ENCODE measurements at places on chromosomes 1 and 21.

GRCh38 chr1:209010475-209011230 is 572.9 kb upstream of the CAMK1G start:
- no peak for DNase-seq

DNA sequence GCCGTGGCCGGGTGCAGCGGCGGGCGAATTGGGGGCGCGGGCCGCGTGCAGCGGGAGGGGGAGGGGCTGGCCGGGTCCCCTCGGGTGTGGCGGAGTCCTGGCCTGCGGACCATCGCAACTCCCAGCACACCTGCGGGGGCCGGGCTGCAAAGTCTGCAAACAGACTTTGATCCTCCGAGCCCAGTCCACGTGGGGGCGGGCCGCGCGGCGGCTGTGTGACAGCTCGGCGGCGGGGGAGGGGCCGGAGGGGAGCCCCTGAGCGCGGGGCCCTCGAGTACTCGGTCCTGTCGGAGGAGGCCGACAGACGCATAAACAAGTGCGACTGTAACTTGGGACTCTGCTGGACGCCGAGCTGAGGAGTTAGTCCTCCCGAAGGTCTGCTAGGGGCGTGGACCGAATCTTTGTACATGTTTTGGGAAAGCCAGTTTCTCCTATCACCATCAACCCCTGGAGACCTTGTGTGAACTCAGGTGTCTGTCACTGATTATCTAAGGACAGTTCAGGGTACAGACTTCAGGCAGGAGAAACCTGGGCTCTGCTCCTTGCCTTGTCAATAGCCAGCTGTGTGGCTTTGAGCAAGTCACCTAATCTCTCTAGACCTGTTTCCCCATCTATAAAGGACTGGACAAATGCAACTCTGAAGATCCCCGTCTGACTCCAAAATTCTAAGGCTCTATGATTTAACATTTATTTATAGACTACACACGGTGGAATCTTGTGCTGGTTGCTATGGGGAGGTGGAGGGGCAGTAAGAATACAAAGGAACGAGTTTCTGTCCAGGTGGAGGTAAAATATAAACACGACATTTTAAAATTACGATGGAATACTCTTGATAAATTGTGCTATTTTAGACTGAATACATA is 710 bp upstream of the SLC30A1 start:
- no peak for DNase-seq

- DNase-seq: no peak
Observed at GRCh38 chr1:84585803-84586202, 11.6 kb upstream of the CTBS start.

DNA sequence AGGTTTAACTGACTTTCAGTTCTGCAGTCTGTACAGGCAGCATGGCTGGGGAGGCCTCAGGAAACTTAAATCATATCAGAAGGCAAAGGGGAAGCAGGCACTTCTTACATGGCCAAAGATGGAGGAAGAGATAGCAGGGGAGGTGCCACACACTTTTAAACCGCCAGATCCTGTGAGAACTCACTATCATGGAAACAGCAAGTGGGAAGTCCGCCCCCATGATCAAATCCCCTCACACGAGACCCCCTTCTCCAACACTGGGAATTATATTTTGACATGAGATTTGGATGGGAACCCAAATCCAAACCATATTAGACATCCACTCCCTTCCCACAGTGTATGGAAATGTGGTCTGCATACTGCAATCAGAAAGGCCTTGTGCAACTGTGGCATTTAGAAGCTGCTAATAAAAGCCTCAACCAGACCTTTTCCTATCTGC is 148.2 kb downstream of the FCRL5 start:
- DNase-seq: no peak

GRCh38 chr21:26888256-26888655 is 43.0 kb upstream of the ADAMTS1 start:
- DNase-seq: no peak

GRCh38 chr1:149849947-149850360 is 49.4 kb upstream of the BOLA1 start:
- DNase-seq: no peak

- DNase-seq: no peak
Observed at GRCh38 chr1:207028884-207029650, 3.5 kb downstream of the C1orf116 start.

- DNase-seq: no peak
Observed at GRCh38 chr1:35180776-35181374, 12.1 kb downstream of the SFPQ start.

DNA sequence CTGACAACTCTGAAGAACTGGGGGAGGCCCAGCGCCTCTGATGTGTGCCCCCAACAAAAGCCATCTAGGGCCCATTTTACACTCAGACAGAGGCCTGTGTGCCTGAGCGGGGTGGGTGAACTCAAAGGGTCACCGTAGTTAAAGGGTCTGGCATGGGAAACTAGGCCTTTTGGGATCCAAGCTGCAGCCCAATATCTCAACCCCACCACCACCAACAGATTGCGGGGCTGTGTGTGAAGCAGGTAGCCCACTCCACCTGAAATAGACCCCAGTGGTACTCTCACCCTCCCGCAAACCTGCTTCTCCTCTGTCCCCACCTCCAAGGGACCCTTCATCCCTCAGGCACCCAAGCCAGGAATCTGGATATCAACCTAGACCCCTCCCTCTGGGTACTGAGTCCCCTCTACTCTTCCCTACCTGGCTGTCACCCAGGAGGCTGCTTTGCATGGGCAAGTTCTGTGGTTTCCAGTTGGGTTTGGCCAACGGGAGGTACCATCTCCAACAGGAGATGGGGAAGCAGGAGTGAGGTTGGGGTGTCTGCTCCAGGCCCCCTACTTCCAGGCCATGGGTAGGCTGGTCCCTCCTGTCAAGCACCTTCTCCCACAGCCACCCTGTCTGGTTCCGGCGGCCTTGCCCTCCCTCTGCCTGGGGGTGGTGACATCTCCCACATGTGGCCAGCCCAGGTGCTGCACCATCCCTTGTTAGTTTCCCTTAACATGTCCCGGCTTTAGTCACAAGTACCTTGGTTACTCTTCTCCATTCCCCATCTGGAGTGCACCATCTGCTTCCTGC is 35.2 kb upstream of the LRP8 start:
- no peak for DNase-seq

- DNase-seq: no peak
Observed at GRCh38 chr1:224668984-224669383, 52.9 kb downstream of the CNIH3 start.

GRCh38 chr1:6475381-6476133 is 9.6 kb upstream of the TNFRSF25 start:
- DNase-seq: peak; percentile 72

- no peak for DNase-seq
Observed at GRCh38 chr1:176857632-176858031, 306.9 kb downstream of the ASTN1 start.

GRCh38 chr1:234980291-234980644 is 148.4 kb downstream of the TOMM20 start:
- no peak for DNase-seq

GRCh38 chr21:22758478-22758877 is 1760.3 kb downstream of the NCAM2 start:
- no peak for DNase-seq

All from stimulated activated CD4-positive, alpha-beta T cell treated with anti-CD3 and anti-CD28 coated beads, Interleukin-1b, Interleukin-23, amount 100 ng/mL, for 1 hour (primary cell).